ENCODE measurements at places on chromosomes 6 and 20.
A peak's percentile ranks its signal among the peaks of the same experiment; 100 is the strongest.

GRCh38 chr6:33235221-33235634, 26.9 kb downstream of the RING1 start:
- DNase-seq: no peak

GRCh38 chr6:33846226-33846625, 42.4 kb upstream of the MLN start:
- no peak for DNase-seq

DNA sequence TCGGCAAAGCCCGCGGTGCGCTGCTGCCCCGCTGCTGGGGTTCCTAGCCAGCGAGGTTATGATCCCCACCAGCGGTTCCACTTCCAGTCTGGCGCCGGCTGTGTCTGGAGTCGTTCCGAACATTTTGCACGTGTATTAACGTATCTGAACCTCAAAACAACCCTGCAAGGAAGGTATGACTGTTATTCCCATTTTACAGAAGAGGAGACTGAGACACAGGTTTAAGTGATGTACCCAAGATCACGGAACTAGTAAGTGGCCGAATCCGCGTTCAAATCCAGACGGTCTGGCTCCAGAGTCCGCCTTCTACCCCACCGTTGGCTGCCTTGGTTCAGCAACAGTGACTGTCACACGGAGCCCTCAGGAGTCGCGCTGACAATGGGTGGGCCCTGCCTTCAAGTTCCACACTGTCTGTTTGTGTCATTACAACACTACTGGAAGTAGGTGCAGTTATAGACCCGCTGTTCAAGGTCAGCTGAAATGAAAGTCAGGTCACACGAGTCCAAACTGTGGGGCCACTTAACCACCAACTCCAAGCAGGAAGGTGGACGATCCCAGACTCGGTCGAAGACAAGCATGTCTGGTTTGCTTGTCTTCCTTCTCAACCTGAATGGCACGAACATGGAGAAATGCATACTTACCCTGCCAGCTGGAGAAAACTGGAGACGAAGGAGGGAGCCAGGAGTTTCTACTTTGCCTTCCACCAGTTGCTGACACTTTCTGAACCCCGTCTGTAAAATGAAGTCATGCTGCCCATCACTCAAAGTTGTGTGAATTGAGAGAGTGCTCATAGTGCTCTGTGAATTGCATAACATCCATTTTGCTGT, 803 bp upstream of the SRXN1 start:
- DNase-seq: no peak

DNA sequence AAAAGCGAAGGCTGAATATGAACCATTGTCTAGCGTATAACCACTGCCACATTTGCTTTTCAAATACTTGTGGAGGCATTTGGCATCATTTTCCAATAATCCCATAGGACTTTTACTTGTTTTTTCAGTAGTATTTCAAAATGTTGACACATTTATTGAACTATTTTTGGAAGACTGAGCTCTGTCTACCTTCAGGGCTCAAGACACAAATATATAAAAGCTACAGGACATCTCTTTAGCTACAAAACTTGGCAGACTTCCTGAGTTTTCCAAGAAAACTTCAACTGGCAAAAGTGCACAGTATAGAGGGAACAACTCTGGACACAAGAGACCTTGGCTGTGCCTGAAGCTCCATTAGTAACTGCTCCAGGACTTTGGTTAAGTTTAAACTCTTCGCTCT, 13.4 kb downstream of the EPB41L2 start:
- DNase-seq: no peak

GRCh38 chr6:89669002-89669401, 30.5 kb upstream of the LYRM2 start:
- no peak for DNase-seq

- peak; percentile 54 for DNase-seq
Measured at GRCh38 chr6:134123666-134124208, 71.3 kb upstream of the SLC2A12 start.

DNA sequence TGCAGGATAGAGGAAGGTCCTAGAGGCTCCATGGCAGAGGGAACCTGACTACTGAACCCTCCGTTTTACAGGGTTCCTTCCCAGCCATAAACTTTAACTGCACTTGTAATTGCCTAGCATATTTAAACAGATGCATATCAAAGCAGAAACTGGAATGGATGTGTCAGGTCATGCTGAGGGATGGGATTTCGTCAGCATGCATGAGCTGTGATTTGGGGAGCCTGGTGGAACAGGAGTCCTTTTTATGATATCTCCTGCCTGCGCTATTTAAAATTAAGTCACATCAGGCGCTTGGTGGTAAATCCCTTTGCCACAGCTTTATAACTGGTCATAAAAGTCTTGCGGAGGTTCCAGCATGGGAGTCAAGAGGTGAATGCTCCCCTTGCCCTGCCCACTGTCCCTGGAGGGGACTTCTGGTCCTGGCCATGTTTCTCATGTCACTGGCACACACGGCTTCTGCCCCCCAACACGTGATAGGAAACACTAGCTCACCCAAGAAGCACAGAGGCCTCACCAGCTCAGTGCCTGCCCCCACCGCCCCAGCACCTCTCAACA, 26.0 kb upstream of the PCMTD2 start:
- no peak for DNase-seq

GRCh38 chr20:15033891-15034290, 696.5 kb upstream of the FLRT3 start:
- DNase-seq: no peak

DNA sequence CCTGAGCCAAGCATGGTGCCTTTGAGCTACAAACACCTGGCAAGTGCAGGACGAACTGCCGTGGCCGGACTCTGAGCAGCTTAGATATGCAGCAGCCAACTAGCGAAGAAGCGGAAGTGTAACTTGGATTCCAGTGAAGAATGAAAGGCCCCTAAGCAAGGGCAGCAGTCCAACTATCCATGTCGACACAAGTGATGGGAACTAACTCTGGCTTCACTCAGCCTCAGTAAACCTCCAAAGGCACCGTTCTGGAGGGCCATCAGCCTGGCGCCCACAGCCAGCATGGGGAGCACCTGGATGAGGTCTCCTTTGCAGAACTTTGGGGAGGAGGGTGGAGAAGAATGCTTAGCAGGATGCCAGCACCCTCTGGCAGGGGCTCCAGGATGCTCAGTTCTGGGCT, 78.4 kb upstream of the MLN start:
- no peak for DNase-seq

DNA sequence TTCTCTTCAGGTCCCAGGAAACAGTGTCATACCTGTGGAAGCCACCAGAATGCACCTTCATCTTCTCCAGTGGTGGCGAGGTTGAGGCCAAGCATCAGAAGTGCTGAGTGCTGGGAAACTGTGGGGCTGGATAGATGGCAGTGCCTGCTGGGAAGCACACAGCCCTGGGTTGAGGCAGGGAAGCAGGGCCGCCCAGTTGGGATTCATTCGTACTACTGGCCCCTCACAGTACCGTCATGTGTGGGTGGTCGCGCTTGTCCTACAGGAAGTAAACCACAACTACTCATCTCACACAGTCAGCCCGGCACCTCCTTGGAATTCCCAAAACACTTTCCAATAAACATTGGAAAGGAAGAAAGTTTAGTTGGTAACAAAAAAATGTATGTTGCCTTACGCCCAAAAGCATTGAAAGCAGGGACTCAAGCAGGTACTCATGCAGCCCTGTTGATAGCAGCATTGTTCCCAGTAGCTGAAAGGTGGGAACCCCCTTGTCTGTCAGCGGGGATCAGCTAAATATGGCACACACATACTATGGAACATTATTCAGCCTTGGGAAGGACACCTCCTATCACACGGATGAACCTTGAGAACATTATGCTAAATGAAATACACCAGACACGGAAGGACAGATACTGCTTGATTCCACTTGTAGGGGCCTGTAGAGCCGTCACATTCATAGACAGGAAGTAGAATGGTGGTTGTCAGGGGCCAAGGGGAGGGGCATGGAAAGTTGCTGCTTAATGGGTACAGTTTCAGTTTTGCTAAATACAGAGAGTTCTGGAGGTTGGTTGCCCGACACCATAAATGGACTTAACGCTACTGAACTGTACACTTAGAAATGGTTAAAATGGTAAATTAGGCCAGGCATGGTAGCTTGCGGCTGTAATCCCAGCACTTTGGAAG, 162.7 kb downstream of the MTHFD1L start:
- DNase-seq: no peak

- no peak for DNase-seq
Measured at GRCh38 chr20:25364180-25364788, 26.4 kb downstream of the ABHD12 start.

DNA sequence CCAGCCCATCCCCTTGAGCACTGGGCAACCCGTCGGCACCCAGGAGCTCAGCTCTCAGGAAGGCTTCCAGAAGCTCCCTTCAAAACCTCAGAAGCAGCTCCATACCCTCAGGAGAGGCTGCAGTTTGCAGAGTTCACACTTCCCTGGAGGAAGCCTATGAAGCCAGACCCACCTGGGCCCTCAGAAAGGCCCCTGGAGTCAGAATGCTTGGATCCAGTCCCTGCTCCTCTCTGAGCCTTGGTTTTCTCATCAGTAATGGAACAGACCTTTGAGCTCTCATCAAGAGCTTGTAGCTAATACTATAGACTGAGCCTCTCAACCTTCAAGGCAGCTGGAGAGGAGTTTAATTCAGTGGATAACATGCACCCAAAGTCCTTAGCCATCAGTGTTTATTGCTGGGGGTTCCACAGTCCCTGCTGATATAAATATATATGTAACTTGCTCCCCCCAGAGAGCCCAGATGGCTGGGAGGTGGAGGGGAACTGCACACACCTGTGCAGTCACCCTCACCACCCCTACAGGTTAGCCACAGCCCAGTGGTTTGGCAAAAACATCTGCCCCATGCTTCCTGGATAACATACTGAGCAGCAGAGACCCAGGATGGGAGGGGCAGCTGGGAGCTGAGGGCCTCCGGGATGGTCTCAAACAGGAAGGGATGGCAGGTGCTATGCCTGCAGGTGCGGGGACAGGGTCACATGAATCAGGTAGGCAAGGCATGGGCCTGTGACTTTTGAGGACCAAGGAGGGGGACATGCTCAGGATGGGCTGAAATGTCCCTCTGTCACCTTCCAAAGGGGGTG, 120.1 kb downstream of the SNX5 start:
- DNase-seq: no peak
